ENCODE measurements at places on chromosomes 1 and 21.

GRCh38 chr1:29324771-29325351 is 88.5 kb downstream of the PTPRU start:
- DNase-seq: no peak

DNA sequence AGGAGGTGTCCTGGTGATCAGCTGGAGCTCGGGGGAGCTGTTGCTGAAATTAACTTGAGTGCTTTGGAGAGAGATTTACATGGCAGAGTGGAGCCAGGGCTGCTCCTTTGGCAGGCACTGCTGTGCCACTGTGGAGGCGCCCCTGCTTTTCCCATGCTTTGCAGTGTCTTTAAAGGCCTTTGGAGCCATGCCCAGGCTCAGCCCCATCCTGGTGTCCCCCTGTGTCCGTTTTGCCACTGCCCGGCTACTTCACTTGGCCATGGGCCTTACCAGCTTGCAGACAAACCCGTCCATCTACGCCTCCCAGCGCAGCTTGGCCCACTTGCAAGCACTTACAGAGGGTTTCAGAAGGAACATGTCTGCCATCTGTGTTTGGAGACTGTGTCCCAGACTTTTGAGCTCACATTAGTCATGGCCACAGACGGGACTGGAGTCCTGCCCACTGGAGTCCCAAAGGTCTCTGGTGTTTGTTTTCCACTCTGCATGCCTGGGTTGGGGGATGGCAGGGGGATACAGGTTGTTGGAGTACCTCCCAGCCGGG is 18.2 kb upstream of the LAMTOR5 start:
- DNase-seq: no peak

DNA sequence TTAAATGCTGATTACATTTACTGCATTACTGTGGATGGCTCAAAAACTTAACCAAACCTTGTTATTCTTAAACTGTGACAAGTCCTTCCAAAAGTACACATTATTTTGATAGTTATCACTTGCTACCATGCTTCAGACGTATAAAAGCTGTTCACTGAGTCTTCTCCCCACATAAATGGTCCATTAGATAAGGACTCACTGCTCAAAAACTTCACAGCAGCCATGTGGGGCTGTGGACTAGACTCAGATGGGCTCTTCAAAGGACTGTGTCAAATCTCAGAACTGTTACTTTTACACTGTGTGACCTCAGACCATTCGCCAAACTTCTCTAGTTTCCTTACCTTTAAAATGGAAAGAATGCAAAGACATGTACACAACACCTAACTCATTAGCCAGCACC is 11.6 kb downstream of the SCAF4 start:
- DNase-seq: no peak

GRCh38 chr1:180611016-180611930 is 20.5 kb upstream of the XPR1 start:
- DNase-seq: no peak

- DNase-seq: no peak
These were observed 203.0 kb downstream of the SLC35F3 start for GRCh38 chr1:234107416-234108021.

DNA sequence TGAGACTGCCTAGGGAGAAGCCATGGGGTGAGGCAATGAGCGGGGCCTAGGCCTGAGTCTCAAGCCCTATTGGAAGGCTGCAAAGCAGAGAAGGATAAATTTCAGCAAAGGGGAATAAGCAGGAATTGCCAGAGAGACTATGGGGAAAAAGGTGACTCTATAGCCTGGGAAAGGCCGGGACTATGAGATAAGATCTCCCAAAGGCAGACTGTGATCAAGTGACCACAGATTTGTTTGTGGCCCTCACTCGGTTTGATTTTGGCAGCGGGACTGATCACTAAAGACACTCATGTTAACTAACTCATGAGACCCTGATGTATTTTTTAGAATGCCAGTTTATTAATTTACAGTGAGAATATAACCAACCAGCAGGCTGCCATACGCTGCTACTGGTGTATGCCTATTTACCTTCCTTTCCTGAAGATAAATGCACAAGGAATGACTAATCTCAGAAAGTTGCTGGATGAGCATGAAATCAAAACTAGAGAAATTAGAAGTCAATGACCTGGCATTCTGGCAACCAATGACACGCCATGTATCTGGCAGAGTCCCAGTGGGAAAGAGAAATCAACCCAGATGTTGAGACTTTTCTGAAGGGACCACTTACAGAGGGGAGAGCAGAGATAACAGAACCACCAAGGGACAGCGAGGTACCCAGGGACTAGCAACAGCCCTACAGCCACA is 4.3 kb downstream of the HSF2BP start:
- DNase-seq: no peak

DNA sequence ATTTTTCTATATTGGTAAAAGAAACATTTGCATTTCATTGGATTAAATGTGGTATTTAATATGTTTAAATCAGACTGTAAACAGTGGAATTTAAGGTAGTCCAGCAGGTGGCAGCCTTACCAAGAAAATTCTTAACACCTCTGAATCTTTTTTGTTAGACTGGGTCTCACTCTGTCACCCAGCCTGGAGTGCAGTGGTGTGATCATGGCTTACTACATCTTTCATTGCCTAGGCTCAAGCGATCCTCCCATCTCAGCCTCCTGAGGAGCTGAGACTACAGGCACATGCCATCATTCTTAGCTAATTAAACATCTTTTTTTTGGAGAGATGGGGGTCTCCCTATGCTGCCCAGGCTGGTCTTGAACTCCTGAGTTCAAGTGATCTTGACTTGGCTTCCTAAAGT is 98.8 kb downstream of the RABGAP1L start:
- no peak for DNase-seq

DNA sequence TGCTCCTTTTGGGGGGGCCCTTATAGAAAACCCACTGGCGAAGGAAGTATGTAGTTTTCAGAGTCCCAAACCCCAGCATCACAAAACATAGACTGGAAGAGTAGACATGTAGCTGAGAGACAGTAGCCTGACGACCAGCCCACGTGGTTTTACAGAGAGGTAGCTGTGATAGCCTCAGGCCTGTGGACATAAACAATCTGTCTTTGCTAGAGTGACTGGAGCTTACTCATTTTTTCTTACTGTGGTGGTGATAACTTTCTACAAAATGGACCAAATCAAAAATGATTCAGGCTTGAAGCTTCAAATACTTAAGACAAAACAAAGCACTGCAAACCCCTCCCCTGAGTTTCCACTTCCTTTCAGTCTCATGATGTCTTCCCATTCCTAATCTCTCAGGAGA is 497.0 kb downstream of the RWDD3 start:
- no peak for DNase-seq

GRCh38 chr1:176847052-176847451 is 317.5 kb downstream of the ASTN1 start:
- DNase-seq: no peak

DNA sequence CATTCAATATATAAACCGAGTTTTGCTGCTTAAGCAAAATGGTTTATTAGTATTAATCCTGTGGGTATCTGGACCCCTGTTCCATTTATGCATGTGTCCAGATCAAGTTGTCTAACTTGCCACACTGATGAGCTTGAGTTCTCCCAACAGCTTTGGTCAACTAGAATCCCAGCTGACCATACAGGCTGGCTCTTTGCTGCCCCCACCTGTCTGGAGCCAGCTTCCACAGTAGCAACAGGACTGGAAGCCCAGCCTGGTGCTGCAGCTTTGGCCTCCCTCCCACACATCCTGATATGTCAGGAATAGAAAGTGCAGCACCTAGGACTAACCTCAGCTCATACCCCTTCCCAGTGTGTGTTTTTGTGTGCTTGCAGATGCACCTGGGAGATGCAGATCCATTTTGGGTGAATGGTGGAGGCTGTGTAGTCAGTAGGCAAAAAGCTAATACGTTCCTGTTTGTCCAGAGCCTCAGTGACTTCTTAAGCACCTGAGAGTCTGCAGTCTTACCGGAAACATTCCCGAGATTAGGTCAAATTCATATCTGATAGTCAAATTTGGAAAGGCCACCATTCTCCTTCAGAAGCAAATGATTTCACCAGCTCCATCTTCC is 40.9 kb upstream of the BEND5 start:
- DNase-seq: peak; percentile 26

- no peak for DNase-seq
These were observed 34.2 kb upstream of the FAM3B start for GRCh38 chr21:41282412-41282811.

DNA sequence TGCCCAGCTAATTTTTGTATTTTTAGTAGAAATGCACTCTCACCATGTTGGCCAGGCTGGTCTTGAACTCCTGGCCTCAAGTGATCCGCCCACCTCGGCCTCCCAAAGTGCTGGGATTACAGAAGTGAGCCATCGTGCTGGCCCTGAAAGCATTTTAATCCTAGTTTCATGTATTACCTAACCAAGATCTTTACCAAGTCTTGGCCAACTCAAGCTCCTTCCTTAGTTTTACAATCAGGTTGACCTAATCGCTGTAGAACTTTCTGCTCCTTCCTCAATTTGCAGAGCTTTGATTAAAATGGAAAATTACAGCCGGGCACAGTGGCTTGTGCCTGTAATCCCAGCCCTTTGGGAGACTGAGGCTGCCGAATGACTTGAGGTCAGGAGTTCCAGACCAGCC is 3.2 kb upstream of the TMEM63A start:
- no peak for DNase-seq

DNA sequence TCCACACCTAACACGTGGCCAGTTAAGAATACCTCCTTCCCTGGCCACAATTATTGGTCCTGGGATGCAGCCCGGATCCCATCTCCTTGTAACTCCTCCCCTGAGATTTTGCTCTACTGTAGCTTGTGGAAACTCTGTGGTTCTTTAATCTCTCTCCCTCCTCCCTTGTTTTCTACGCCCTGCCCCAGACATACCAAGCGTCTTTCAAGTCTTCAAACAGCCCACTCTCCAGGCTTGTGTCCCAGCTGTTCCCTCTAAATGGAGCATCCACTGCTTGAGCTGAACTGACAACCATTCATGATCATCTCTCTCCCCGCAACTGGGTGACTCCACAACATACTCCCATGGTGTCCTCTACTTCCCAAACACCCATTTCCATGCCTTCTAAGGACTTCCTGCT is 111.6 kb downstream of the SIPA1L2 start:
- no peak for DNase-seq

DNA sequence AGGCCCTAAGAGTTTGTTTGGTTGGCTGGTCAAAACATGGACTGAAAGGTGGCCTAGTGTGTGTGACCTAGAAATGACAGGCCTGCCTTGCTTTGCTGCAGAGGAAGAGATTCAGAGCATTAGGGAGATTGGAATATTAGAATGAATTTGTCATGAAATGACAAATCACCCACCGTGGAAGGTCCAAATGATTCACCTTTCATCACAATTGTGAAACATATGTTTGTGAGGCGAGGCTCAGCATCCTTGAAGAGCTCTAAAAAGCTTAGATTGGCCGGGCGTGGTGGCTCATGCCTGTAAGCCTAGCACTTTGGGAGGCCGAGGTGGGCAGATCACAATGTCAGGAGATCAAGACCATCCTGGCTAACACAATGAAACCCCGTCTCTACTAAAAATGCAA is 5.5 kb downstream of the LCE1B start:
- DNase-seq: no peak

DNA sequence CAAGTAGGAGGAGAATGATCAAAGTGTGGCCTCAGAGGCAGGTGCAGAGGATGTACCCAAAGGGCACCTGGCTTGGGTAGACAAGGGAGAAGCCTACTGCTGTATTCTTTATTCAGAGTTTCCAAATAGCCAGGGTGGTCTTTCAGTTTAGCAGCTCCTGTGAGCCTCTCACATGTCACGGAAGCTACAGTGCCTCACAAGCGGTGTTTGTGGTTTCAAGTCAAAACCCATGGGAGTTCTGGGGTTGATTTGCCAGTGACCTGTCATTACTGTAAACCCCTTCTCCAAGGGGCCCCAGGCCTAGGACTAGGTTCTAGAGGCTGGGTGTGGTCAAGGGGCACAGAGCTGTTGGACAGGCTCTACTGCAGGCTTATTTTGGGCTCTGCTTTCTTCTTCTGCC is 10.2 kb upstream of the IL10 start:
- DNase-seq: no peak

DNA sequence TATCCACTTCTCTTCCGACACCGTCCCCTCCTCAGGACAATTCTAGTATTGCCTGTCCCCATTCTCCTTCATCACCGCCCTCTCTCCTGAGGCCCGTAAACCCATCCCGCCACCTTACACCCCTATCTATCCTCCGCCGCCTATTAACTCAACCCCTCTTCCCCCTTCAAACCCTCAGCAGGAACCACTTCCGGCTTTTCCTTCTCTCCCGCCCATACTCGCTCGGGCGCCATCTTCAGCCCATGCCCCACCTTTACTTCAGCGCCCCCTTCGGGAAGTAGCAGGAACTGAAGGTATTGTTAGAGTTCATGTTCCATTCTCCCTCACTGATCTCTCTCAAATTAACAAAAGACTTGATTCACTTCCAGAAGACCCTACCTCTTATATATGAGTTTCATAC is 31.6 kb downstream of the VN1R5 start:
- no peak for DNase-seq

GRCh38 chr21:42837421-42838211 is 41.7 kb downstream of the WDR4 start:
- no peak for DNase-seq

GRCh38 chr1:48082271-48082962 is 85.2 kb upstream of the TRABD2B start:
- no peak for DNase-seq

DNA sequence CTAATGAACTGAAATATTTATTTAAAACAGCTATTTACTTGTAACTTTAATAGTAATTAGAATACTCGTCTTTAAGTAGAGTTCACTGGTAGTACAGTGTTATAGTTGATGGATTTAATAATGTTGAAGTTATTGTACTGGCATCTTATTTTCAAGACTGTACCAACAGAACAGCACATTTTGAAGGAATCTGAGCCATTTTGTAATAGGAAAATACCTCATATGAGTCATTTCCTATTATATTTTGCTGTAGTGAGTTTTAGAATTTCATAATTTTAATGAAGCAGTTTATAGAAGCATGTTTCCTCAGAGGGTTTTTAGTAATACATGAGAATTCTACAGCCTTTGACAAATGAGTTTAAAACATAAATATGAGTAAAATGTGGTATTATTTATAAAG is 258.3 kb downstream of the OLFM3 start:
- no peak for DNase-seq

DNA sequence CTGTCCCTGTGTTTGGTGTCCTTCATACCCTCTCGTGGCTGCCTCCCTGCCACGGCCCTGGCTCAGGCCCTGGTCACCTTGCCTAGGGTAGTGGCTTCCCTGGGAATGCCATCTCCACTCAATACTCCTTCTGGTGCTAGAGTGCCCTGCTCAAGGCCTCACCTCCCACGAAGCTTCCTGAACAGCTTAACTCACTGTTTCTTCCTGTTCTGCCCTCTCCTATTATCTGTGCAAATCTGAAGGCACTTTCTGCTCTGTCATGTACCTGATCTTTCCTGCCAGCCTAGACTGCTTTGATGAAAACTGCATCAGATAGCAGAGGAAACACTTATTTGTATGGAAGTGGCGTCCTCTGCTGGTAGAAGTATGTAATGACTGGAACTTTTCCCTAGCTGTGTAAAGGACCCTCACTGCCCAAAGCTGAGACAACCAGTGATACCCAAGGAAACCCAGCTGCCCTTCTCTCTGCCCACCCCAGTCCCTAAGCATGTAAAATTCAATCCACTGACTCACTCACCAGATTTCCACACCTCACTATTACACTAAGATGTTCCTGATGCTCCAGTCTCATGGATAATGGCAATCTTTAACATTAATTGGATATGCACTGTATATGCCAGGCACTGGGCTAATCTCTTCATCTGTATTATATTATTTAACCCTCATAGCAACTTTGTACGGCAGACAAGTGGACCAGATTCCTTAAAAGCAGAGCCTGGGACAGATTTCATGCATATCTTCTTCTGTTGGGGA is 36.2 kb upstream of the BTG2 start:
- DNase-seq: no peak

- DNase-seq: no peak
These were observed 10.5 kb upstream of the PRXL2B start for GRCh38 chr1:2575801-2576663.

Measured in stimulated activated CD4-positive, alpha-beta T cell treated with anti-CD3 and anti-CD28 coated beads, TNF-alpha, amount 100 ng/mL, for 24 hours (primary cell).